Kidney epithelial cell (primary cell): ENCODE measurements at places on chromosomes 13 and 19. TPM values are rescaled to one million over a fixed set of nuclear protein-coding genes. Genes with fewer than 3 reads are reported as not detected.

Gene ZSCAN4
- not detected in 2 replicates for total RNA-seq

Gene CDX2
- not detected in 2 replicates for total RNA-seq

- no peak for DNase-seq
Measured at GRCh38 chr19:16296713-16297112, 27.9 kb upstream of the KLF2 start.

GRCh38 chr19:31110336-31110735 is 238.9 kb downstream of the TSHZ3 start:
- no peak for DNase-seq

DNA sequence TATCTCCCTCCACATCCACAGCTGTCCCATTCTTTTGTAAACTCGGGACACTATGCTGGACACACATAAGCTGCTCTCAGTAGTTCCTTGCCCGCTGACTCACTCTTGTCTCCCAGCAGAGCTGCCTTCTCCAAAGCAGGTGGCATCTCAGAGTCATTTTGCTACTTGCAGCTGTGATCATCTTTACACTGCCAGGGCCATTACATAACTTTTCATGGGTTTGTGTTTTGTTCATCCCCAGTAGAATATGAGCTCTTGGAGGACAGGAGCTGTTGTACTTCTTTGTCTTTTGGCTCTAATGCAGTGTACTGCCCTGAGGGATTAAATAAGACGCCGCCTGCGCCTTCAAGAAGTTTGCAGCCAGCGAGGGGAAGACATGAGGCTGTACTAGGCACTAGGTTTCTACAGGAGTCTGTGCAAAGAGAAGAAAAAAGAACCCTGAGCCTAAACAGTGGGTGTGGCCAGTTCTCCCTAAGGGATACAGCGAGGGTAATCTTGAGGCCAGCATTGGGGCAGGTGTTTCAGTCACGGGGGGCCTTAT is 40.8 kb upstream of the GPR183 start:
- DNase-seq = no peak

Gene CAPN12
- 0.68 and 1.3 TPM in 2 replicates for total RNA-seq

- no peak for DNase-seq
Measured at GRCh38 chr13:42617221-42617620, 43.3 kb downstream of the TNFSF11 start.

Gene DPP9
- 67.8 and 128 TPM in 2 replicates for total RNA-seq

DNA sequence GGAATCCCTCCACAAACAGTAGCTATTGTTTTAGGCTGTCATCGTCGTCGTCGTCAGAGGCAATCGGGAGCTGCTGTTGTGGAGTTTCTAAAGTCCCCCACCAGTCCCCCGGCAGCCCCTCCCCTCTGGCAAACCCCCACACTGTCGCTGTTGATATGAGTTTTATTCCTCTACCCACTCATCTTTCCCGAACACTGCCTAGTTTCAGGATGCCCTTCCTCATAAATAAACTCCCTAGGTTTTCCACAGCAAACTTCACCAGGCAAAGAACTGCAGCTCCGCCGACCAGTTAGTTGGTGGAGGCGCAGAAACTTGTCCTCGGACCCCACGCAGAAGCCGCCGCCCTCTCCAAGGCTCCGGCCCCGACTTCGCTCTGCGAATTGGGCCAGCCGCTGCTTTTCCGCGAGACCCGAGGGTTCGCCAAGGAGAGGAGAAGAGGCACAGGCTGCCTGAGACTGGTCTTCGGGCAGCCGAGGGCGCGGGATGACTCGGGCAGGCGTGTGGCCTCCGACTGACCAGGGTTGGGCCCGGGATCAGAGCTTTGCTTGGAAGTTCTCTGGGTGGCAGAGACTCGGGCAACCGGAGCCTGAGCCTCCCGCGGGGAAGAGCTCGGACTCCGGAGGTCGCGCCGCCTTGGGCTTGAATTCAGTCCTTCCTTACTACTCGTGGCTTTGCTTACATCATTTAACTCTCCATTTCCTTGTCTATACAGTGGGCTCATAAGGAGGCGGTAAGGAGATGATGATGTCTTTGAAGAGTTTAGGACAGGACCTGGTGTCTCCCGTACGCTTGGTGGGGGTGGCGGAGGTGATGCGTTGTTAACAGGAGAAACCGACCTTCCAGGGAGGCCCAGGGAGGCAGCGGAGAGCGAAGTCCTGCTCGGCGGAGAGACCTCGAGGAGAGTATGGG is 7.9 kb downstream of the PDX1 start:
- DNase-seq = no peak

- no peak for DNase-seq
Measured at GRCh38 chr19:4897146-4897545, 5.5 kb downstream of the ARRDC5 start.

DNA sequence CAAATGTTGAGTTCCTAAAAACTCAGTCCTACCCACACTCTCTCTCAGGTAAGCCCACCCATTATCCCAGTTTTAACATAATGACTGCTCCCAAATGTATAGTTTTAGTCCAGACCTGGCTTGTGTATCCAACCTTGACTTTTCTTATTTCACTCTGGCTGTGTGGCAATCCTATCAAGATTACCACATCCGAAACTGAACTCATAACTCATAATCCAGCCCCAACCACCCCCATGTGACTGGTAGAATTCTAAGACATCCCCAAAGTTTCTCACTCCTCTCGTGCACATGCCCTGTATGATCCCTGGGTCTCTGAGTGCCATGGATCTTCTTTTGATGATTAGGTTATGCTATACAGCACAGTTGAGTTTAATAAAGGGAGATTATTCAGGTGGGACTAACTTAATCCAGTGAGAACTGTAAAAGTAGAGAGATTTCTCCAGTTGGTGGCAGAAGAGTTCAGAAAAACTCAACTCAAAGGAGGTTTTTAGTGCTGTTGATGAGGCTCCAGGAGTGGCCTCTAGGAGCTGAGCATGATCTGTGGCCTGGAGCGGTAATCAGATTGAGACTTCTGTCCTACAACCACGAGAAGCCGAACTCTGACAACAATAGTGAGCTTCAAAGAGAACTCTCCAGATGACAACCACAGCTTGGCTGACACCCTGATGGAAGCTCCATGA is 413.4 kb downstream of the ZNF536 start:
- DNase-seq = no peak

Gene F10
- 0.08 and 0.75 TPM in 2 replicates for total RNA-seq

Gene ATP1A3
- total RNA-seq = 1.4 TPM in 1 of 2 replicates, not detected in the other

- DNase-seq = no peak
Measured at GRCh38 chr13:32878163-32878562, 138.1 kb upstream of the KL start.

GRCh38 chr19:20182222-20182785 is 15.3 kb downstream of the ZNF486 start:
- DNase-seq = no peak

DNA sequence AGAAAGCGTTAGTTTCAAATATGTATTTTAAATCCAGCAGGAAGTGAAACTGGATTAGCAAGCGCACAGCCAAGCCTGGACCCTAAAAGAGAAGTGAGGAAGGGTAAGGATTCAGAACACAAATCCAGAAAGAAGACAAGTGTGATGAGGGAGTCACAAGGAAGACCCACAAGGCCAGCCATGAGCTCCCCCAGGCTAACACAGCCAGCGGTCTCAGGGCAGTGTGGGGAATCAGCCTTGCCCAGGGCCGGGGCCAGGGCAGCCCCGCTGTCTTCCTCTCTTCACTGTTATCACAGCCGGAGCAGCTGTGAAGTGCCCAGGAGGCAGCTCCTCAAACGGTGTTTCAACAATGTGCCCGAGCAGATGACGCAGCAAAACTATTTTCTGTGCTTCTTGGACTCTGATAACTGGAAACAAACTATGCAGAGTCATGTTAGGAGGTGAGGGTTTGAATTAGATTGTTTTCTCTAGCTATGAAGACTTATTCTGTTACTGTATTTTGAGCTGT is 12.2 kb upstream of the CDC16 start:
- no peak for DNase-seq

- DNase-seq = no peak
Measured at GRCh38 chr13:95354156-95354555, 52.9 kb upstream of the ABCC4 start.

Gene GIPR
- 0.46 TPM in 1 of 2 replicates, not detected in the other for total RNA-seq

Gene HSD17B14
- total RNA-seq = 10.2 and 15.0 TPM in 2 replicates

Gene COL4A1
- total RNA-seq = 1,018 and 1,045 TPM in 2 replicates

DNA sequence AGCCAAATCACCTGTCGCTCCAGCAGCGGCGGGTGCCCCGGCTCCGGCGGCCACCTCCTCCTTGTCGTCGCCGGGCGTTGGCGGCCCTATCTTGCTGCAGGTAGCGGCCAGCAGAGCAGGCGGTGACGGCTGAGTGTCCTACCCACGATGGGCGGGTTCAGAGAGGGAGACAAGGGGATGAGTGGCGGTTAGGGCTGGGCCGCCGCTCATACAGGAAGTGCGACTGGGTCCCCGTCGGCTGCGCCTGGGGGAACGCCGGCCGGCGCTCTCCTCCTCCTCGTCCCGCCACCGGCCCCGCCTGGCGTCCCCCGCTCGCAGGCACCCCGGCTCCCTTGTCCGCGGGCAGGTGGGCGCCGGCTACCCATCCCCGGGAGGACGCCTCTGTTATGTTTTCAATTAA is 1692.0 kb downstream of the SLITRK5 start:
- no peak for DNase-seq

GRCh38 chr19:49888510-49888824 is 8.2 kb downstream of the IL4I1 start:
- DNase-seq = no peak

GRCh38 chr13:102020611-102021216 is 381.1 kb downstream of the FGF14 start:
- DNase-seq = peak; percentile 89

Gene LRRC25
- 0.08 and 0.14 TPM in 2 replicates for total RNA-seq

- no peak for DNase-seq
Measured at GRCh38 chr13:26980099-26981031, 191.2 kb downstream of the USP12 start.

DNA sequence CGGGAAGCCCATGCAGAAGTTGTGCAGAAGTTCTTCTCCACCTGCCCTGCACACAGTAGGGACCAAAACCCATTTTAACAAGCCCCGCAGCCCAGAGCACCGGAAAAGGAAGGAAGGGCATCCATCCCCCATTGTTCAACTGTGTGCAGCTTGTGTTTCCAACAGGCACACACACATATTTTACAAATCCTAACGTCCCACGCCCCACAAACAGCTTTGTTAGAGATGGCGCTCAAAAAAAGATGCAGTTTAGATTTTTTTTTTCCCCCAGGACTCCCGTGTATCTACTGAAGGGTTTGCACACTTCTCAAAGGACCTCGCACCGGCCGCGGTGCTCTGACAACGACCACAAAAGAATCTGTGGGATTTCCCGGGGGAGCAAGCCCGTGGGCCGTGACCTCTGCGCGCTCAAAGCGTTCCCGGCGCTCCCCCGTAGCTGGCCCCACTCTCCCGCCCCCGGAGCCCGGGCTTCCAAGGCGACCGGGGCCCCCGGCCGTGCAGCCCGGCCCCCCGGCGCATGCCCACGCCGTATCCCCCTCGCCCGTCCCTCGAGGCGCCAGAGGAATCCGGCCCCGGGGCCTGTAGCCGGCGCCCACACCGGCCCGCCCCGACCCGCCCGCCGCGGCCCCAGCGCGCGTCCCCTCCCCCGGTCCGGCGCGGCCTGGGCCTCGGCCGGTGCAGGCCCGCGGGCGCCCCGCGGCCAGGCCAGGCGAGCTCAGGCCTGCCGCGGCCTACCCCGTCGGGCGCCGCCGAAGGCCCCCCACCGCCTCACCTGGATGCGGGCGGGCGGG is 523 bp downstream of the ELAVL1 start:
- DNase-seq = no peak
